ENCODE measurements at places on chromosomes 7 and 10. TPM values are rescaled to one million over a fixed set of nuclear protein-coding genes. Genes with fewer than 3 reads are reported as not detected.
A peak's percentile ranks its signal among the peaks of the same experiment; 100 is the strongest.

DNA sequence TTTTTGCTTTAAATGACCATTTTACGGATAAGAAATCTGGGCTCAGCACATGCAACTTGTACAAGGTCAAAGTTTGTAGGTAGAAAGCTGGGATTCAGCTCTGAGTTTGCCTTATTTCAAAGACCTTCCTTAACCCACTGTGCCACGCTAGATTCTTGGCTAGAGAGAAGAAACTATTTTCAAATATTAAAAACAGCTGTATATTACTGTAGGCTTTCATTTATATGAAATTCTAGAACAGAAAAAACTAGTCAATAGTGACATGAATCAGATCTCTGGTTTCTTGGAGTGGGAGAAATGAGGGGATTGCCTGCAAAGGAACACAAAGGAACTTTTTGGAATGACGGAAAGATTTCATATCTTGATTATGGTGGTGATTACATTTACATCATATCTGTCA is 53.0 kb upstream of the C1GALT1 start:
- no peaks in the 10 kb centered on the region for H3K36me3 ChIP-seq
- H3K4me3 ChIP-seq = no peak overlapping the region
- H3K27me3 ChIP-seq = no peaks in the 10 kb centered on the region
- no peak for DNase-seq
- no peak overlapping the region for H3K27ac ChIP-seq

Gene DYDC2
- total RNA-seq = not detected

- no peak overlapping the region for H3K4me3 ChIP-seq
- H3K4me1 ChIP-seq = peaks cover 20% of the 10 kb centered on the region
- no peak for DNase-seq
- H3K27ac ChIP-seq = no peak overlapping the region
- H3K36me3 ChIP-seq = peaks cover 2% of the 10 kb centered on the region
Observed at GRCh38 chr7:105796365-105796764, 80.0 kb downstream of the ATXN7L1 start.

Gene CYP3A7
- not detected for total RNA-seq

DNA sequence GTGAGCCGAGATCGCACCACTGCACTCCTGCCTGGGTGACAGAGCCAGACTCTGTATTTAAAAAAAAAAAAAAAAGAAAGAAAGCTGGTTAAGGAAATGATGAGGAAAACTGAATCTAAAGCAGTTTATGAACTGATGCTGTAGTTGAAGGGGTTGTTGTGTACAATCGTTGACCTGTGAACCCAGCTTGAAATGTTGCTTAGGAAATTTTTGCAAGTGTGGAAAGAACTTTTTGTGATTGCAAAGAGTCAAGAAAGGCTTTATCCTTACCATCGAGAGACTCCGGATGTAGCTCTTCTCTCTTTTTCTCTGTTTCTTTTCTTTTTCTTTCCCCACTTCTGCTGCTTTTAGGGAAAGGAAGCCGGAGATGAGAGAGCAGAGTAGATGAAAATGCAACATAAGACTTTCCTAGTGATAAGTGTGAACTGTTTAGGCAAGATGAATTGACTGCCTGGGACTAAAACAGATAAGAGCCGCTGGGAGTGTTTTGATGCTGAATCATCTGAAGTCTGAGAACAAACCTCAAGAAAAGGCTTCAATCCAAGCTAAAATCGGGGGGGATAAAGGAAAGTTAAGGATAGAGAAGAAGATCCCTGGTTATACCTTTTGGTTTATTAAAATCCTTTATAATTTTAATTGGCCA is 69.0 kb downstream of the TAF3 start:
- DNase-seq = no peak
- no peaks in the 10 kb centered on the region for H3K4me1 ChIP-seq
- no peaks in the 10 kb centered on the region for H3K27me3 ChIP-seq
- no peak overlapping the region for H3K4me3 ChIP-seq
- H3K27ac ChIP-seq = no peak overlapping the region

Gene NAT16
- total RNA-seq = not detected

GRCh38 chr7:129159539-129159938 is 15.0 kb downstream of the TSPAN33 start:
- H3K4me1 ChIP-seq = no peaks in the 10 kb centered on the region
- H3K4me3 ChIP-seq = no peak overlapping the region
- no peaks in the 10 kb centered on the region for H3K36me3 ChIP-seq
- no peak overlapping the region for H3K27ac ChIP-seq
- no peaks in the 10 kb centered on the region for H3K27me3 ChIP-seq

- no peak overlapping the region for H3K27ac ChIP-seq
- no peak for DNase-seq
- H3K36me3 ChIP-seq = no peaks in the 10 kb centered on the region
- H3K4me1 ChIP-seq = no peaks in the 10 kb centered on the region
- H3K4me3 ChIP-seq = no peak overlapping the region
Observed at GRCh38 chr10:58712982-58713381, 200.3 kb downstream of the BICC1 start.

GRCh38 chr10:113648478-113648877 is 15.4 kb downstream of the NRAP start:
- no peaks in the 10 kb centered on the region for H3K36me3 ChIP-seq
- H3K27me3 ChIP-seq = peaks cover 1% of the 10 kb centered on the region
- no peak for DNase-seq
- no peak overlapping the region for H3K4me3 ChIP-seq
- no peak overlapping the region for H3K27ac ChIP-seq

- H3K27ac ChIP-seq = no peak within 1 kb of the TSS
- H3K36me3 ChIP-seq = no peaks in the 10 kb centered on the region
- peaks cover 19% of the 10 kb centered on the region for H3K4me1 ChIP-seq
- peak; percentile 83 for DNase-seq
- peak within 1 kb of the TSS; percentile 88 for H3K4me3 ChIP-seq
- H3K27me3 ChIP-seq = peaks cover 30% of the 10 kb centered on the region
Observed at GRCh38 chr7:129433847-129434674, at the start of gene STRIP2. Gene STRIP2 (plus strand): TSS chr7:129434432. CDS start chr7:129434473, 41 bp downstream.

GRCh38 chr10:123150271-123150985 is 2.5 kb downstream of the HMX2 start:
- no peak overlapping the region for H3K27ac ChIP-seq
- peaks cover 58% of the 10 kb centered on the region for H3K27me3 ChIP-seq
- peak overlapping the region; percentile 58 for H3K4me3 ChIP-seq

DNA sequence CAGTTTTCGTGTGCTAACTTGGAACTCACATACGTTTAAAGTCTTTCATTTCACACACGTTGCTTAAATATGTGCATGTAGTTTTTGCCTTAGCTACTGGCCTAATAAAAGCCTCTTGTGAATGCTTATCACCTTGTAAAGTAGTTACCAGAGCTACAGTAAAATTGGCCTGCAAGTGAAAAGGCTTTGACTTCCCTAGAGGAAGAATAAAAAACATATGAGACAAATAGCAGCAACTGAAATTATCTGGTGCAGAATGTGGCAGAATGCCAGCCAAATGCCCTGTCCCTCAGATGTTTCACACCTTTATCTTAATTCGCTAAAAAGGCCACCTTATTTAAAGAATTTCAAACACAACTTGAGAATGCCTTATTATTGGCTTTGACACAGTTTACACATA is 28.1 kb upstream of the RPA3 start:
- no peaks in the 10 kb centered on the region for H3K27me3 ChIP-seq
- DNase-seq = no peak
- no peak overlapping the region for H3K4me3 ChIP-seq
- H3K4me1 ChIP-seq = no peaks in the 10 kb centered on the region
- no peak overlapping the region for H3K27ac ChIP-seq
- no peaks in the 10 kb centered on the region for H3K36me3 ChIP-seq

DNA sequence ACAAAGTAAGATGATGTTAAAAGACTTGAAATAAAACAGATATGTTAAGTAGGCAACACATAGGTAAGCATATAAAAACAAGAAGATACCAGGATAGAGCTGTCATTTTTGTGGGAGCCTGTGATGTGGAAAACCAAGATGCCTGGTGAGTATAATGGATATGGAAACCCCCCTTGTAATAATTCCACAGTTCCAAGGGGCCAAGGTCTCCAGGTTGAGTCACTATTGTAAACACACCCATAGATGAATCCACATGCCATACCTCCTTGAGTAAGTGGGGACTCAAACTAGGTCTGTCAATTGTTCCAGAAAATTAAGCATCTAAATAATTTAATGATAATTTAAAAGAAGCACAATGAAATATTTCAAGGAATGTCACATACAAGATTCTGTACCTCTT is 15.9 kb downstream of the CAV1 start:
- H3K4me3 ChIP-seq = no peak overlapping the region
- H3K27ac ChIP-seq = no peak overlapping the region
- peaks cover 7% of the 10 kb centered on the region for H3K27me3 ChIP-seq
- no peak for DNase-seq
- H3K36me3 ChIP-seq = no peaks in the 10 kb centered on the region

Gene CTTNBP2
- total RNA-seq = not detected

DNA sequence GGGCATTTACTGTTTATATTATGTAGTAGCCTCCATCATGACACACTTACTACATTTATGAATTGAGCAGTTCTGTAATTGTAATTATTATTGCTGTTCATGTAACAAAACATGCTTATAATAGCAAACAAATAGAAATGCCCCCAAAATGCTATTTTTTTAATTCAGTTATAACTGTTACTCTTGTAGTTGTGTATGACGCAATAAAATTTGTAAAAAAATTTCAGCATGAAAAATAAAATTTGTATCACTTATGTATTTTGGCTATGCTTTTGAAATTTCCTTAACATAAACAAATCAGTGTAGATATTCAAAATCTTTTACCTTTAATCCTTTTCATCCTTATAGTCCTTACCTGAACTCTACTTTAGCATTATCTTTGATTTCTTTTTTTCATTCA is 25.9 kb downstream of the TMEM106B start:
- no peak for DNase-seq
- H3K27ac ChIP-seq = no peak overlapping the region
- H3K27me3 ChIP-seq = no peaks in the 10 kb centered on the region

DNA sequence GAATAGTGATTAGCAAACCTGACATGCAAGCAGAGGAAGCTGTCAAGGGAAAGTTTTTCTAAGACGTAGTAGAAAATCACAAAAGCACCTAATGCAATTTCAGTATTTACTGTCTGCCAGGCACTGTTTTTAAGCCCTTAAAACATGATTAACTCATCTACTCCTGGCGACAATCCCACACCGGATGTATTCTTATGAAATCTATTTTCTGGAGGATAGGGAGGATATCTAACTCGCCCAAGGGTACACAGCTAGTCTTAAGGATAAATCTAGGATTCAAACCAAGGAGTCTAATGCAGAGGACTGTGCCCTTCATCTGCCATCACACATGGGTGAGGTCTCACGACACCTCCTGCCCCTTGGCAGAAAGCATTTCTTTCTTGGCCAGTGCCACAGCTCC is 47.8 kb upstream of the FIGNL1 start:
- no peaks in the 10 kb centered on the region for H3K4me1 ChIP-seq
- DNase-seq = no peak
- H3K4me3 ChIP-seq = no peak overlapping the region
- H3K27ac ChIP-seq = no peak overlapping the region

DNA sequence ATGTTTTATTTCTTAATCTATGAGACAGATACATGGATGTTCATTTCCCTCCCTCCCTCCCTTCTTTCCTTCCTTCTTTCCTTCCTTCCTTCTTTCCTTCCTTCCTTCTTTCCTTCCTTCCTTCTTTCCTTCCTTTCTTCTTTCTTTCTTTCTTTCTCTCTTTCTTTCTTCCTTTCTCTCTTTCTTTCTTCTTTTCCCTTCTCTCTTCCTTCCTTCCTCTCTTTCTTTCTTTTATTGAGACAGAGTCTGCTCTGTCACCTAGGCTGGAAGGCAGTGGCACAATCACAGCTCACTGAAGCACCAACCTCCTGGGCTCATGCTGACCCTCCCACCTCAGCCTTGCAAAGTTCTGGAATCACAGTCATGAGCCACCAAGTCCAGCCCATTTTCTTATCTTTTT is 5.5 kb upstream of the PRRT4 start:
- H3K4me3 ChIP-seq = no peak overlapping the region
- H3K36me3 ChIP-seq = no peaks in the 10 kb centered on the region
- no peak overlapping the region for H3K27ac ChIP-seq
- no peak for DNase-seq
- peaks cover 14% of the 10 kb centered on the region for H3K27me3 ChIP-seq

- no peak overlapping the region for H3K4me3 ChIP-seq
- H3K36me3 ChIP-seq = no peaks in the 10 kb centered on the region
- H3K4me1 ChIP-seq = no peaks in the 10 kb centered on the region
- H3K27me3 ChIP-seq = no peaks in the 10 kb centered on the region
- DNase-seq = no peak
Observed at GRCh38 chr10:51342381-51342780, 268.1 kb downstream of the PRKG1 start.

- H3K4me3 ChIP-seq = no peak overlapping the region
- H3K36me3 ChIP-seq = no peaks in the 10 kb centered on the region
- H3K27me3 ChIP-seq = no peaks in the 10 kb centered on the region
- no peaks in the 10 kb centered on the region for H3K4me1 ChIP-seq
- no peak for DNase-seq
Observed at GRCh38 chr10:13913897-13914296, 327.1 kb downstream of the PRPF18 start.

DNA sequence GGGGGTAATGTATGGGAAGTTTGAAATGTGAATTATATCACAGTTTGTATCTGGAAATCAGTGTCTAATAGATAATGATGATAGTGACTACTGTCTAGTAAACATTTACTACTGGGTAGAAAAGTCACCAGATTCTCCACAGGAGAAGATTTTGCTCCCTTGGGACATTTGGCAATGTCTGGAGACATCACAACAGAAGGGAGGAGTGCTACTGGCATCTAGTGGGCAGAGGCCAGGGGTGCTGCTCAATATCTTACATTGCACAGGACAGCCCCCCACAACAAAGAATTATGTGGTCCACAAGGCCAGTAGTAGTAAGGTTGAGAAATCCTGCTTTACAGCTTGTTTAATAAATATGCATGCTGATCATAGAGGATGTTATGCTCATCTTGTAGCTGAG is 92.3 kb upstream of the PRPS1L1 start:
- no peaks in the 10 kb centered on the region for H3K4me1 ChIP-seq
- H3K27ac ChIP-seq = no peak overlapping the region
- no peaks in the 10 kb centered on the region for H3K36me3 ChIP-seq
- no peak for DNase-seq
- H3K4me3 ChIP-seq = no peak overlapping the region

GRCh38 chr7:17599733-17600339 is 301.4 kb downstream of the AHR start:
- H3K4me3 ChIP-seq = no peak overlapping the region
- H3K36me3 ChIP-seq = no peaks in the 10 kb centered on the region
- no peaks in the 10 kb centered on the region for H3K27me3 ChIP-seq
- H3K4me1 ChIP-seq = no peaks in the 10 kb centered on the region
- no peak for DNase-seq
- no peak overlapping the region for H3K27ac ChIP-seq

- no peak for DNase-seq
- H3K4me1 ChIP-seq = no peaks in the 10 kb centered on the region
- H3K27ac ChIP-seq = no peak overlapping the region
- H3K4me3 ChIP-seq = no peak overlapping the region
- H3K36me3 ChIP-seq = no peaks in the 10 kb centered on the region
Observed at GRCh38 chr7:19728716-19729115, 19.9 kb upstream of the POLR1F start.

All from CD4-positive, alpha-beta T cell (primary cell).